Fibroblast of lung (primary cell): ENCODE measurements at places on chromosomes 13 and 19.

DNA sequence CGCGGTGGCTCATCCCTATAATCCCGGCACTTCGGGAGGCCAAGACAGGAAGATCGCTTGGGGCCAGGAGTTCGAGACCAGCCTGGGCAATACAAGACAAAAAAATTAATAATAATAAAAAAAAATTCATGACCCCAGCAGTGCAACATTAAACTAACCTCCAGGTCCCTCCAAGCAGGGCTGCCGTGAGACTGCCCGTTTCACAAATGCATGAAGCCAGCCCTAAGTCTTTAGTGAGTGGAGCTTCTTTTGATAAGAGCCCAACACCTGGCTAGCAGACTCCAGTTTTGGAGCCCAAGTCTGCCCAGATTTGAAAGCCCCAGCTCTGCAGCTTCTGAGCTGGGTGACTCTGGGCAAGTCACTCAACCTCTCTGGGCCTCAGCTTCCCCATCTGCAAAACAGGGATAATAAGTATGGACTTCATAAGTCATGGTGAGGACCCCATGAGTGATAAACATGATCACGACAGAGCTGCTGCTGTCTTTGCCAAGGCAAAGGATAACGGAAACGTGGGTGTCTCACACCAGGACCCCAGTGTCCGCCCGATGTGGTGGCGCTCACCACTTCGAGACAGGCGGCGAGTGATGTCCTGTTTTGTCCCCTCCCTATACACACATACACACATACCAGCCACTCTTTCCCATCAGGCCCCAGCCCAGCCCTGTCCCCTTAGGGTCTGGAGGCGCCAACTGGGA, 38.4 kb upstream of the NANOS3 start:
- no peak for DNase-seq

DNA sequence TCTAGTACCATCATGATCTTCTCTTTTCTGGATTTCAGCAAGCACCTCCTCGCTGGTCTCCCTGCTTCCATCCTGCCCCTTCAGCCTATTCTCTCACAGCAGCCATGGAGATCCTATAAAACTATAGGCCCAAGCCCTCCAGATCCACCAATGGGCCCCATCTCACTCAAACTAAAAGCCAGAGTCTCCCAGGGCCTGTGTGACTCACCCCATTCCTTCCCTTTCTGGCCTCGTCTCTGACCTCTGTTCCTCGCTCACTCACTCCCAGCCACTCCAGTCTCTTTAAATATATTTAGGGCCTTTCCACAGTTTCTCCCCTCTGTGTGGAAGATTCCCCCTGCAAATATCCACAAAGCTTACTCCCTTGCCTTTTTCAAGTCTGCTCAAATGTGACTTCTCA, 89.7 kb downstream of the HSPH1 start:
- DNase-seq: peak; percentile 33

- DNase-seq: no peak
Observed at GRCh38 chr13:28355822-28356371, 139.0 kb downstream of the FLT1 start.

- peak; percentile 77 for DNase-seq
Observed at GRCh38 chr13:81017513-81018152, 676.7 kb upstream of the SPRY2 start.

DNA sequence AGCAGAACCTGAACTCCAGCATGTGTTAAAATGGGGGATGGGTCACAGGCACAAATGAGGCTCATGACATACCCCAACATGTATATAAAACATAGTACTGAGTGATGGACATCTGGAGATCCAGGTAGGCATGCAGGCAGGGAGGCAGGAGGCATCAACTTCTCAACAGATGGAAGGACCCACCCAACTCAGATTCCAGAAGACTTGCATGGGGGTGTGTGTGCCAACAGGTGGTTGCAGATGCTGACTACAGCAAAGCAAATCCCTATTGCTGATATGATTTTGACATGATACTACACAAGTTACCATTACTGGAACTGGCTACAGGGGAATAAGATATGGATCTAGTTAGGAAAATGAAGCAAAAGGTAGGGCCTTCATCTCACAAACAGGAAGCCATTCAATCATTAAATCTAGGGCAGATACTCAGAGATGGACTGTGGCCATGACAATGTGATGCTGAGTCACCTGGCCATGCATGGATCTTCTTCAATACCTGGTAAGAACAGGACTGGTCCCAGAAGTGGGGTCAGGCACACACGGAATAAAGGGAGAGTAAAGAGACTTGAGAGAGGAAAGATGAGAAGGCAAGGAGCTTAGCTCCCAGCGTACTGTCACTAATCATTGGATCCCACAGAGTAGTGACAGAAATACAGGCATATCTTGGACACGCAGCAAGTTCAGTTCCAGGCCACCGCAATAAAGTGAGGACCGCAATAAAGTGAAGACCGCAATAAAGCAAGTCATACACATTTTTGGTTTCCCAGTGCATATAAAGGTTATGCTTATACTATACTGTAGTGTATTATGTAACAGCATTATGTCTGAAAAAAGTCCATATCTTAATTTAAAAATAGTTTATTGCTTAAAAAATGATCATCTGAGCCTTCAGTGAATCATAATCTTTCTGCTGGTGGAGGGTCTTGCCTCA, 91.3 kb downstream of the USP12 start:
- no peak for DNase-seq

DNA sequence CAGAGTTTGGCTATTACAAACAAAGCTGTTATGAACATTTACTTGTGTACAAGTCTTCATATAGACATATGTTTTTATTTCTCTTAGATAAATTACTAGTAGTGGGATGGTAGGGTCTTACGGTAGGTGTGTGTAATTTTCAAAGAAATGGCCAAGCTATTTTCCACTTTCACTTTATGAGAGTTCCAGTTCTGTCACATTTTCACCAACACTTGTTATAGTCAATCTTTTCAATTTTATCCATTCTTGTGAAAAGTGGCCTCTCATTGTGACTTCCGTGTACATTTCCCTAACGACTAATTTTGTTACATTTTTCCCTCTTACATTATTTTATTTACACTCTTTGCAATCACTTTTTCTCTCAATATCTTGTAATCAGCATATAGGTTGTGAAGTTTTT, 18.3 kb downstream of the MBD3L1 start:
- no peak for DNase-seq

DNA sequence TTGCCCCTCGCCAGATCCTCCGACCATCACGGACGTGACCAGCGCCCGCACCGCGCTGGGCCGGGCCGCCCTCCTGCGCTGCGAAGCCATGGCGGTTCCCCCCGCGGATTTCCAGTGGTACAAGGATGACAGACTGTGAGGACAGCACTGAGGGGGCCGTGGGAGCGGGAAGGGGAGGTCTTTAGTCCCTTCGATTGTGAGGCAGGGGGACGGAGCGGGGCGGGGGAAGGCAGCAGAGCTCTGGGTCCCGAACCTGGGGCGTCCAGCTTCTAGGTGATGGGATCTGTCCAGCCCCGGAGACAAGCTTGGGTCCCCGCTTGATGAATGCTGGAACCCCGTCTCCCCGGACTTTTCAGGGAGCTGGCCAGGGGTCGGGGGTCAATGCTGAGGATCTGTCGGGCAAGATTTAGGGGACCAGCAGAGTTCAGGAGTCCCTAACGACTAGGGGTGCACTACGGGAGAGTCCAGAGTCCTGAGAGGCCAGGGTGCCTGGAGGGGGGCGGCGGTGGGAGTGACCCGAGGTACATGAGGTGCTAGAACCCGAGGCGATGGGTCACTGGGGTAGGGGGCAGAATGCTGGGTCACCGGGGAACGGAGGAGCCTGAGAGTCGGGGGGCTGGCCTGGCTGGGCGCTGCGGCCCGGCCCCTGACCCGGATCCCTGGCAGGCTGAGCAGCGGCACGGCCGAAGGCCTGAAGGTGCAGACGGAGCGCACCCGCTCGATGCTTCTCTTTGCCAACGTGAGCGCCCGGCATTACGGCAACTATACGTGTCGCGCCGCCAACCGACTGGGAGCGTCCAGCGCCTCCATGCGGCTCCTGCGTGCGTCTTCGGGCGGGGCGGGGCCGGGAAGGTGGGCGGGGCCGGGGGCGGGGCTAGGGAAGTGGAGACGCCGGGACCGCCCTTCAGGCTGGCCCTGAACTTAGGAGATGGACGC, 14.6 kb downstream of the VSIG10L start:
- DNase-seq: no peak

DNA sequence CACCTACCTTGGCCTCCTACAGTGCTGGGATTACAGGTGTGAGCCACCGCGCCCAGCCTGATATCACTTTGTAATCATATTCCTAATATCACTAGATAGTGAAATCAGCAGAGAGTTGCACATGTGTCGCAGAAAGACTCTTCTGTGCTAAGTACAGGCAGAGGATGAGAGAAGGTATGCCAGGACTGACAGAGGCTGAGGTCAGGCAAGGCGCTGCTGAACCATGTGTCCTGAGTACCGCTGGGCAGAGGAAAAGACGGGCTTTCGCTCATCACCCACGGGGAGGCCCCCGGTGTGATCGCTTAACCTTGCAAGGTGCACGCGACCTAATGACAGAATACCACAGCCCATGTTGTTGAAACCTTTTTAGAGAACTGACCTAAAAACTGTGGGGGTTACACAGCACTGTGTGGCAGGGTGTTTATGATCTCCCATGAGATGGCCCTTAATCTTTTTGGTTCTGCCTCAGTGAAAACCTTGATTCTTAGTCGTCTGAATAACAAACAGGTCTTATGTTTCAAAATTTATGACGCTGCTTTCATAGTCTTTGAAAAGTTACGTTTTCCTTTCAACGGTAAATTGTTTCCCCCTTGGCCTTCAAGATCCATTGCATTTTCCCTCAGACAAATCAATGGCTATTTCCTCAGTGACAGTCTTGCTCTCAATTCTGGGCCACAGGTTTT, 12.2 kb downstream of the GJA3 start:
- DNase-seq: no peak

DNA sequence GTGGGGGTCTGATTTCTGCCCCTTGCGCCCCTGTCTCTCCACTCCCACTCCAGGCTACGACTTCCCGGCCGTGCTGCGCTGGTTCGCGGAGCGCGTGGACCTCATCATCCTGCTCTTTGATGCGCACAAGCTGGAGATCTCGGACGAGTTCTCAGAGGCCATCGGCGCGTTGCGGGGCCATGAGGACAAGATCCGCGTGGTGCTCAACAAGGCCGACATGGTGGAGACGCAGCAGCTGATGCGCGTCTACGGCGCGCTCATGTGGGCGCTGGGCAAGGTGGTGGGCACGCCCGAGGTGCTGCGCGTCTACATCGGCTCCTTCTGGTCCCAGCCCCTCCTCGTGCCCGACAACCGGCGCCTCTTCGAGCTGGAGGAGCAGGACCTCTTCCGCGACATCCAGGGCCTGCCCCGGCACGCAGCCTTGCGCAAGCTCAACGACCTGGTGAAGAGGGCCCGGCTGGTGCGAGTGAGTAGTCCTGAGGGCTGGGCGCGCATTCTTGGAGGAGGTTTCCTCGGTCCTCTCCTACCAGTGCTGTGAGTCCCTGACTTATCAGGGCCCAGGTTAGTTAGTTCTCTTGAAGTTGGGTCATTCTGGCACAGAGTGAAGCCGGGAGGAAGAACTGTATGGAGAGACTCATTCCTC, 12.7 kb downstream of the EHD2 start:
- no peak for DNase-seq

DNA sequence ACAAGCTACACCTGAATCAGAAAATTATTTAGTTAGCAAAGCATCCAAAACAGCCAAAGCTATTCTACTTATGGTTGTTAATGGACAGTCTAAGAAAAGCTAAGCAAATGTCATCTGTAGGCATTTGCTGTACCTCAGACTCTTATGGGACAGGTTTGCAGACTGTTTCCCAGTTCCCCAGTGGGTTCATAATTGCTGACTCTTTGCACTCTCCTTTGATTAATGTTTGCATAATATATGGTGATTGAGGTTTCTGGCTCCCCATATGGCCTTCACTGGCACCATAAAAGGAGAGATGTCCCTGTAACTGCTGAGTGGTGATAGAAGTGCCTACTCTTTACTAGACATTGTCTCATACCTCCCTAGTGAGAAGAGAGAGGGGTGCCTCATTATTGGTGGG, 142.1 kb downstream of the GPC6 start:
- no peak for DNase-seq

DNA sequence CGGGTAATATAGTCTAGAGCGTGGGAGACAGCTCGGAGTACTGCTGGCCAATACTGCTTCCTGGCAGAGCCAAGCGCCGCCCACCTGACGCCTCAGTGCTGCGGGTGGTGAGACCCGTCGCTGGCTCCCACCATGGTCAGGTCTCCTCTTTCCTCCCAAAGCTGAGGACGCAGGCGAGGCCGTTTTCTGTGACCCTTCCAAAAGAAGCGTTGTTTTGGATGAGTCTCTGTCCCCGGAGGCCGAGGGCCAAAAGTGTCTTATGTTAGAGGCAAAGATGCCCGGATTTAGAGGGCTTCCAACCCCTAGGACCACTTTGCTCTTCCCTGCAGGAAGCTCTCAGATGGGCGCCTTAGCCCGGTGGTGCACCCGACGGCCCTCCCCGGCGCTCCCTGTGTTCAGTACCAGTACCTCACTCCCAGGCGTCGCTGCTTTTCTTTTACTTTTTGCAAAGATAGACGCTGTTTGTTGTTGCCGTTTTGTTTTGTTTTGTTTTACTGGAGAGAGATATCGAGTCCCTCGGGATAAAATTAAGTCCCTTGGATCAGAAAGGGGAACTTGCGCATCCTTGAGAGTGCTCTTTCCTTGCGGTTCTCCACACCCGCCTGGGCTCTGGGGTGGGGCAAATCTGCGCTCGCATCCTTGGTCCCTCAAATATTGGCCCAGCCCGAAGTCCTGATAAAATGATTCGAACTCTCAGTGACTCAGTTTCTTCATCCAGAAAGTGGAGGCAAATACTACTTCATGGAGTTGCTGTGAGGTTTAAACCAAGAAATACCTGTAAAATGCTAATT, 7.0 kb downstream of the PDX1 start:
- DNase-seq: no peak

GRCh38 chr13:63190219-63190618, 1774.6 kb upstream of the PCDH20 start:
- DNase-seq: no peak

DNA sequence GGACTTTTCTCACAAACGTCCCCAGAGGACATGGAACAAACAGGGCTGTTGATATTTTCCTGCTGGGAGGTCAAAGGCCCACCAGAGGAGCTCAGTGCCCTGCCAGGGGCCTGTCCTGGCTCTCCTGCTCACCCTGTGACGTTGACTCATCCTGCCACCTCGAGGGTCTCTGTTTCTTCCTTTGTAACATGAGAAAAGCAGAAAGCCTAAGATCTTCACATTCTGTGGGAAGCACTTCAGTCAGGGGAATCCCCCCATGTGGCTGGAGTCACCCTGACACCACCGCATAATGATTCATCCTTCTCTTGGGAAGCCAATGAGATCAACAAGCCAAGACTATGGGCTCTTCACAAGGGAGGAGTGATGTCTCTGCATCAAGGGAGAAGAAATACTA, 147.9 kb downstream of the KATNAL1 start:
- DNase-seq: peak; percentile 26

DNA sequence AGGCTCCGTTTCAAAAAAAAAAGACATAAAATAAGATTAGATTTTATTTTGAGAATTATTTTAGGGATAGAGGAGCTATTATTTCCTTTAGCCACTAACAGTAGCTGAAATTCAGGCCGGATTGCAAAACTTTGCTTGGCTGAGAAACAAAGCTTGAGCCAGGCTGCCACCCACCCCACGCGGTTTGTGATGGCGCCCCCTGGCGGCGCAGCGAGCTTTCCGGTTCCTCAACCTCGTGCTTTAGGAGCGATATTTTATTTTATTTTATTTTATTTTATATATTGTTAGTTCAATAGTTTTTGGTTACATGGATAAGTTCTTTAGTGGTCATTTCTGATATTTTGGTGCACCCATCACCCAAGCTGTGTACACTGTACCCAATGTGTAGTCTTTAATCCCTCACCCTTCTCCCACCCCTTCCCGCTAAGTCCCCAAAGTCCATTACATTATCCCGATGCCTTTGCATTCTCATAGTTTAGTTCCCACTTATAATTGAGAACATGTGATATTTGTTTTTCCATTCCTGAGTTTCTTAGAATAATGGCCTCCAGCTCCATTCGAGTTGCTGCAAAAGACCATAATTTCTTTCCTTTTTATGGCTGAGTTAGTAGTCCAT, 19.8 kb upstream of the CEACAM4 start:
- no peak for DNase-seq
